T1000 (cell line): ENCODE measurements at places on chromosomes 16 and 17.

DNA sequence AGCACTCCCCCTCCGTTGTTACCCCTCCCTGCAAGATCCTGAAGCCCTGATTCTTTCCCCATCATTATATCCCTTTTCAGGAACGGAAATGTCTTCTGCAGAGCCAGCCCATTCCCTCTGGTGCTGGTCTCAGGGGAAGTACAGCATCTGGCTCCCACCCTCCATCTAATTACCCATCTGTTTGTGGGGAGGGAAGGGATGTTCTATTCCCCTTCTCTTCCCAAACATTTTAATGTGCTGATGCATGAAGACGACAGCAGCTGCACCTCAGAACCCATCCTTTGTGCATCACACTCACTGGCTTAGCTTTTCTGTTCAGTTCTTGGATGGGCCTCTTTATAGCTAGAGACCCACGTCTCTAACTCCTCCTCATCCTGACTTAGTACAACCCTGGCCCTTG is 367.2 kb downstream of the CDH13 start:
- no peak for DNase-seq

DNA sequence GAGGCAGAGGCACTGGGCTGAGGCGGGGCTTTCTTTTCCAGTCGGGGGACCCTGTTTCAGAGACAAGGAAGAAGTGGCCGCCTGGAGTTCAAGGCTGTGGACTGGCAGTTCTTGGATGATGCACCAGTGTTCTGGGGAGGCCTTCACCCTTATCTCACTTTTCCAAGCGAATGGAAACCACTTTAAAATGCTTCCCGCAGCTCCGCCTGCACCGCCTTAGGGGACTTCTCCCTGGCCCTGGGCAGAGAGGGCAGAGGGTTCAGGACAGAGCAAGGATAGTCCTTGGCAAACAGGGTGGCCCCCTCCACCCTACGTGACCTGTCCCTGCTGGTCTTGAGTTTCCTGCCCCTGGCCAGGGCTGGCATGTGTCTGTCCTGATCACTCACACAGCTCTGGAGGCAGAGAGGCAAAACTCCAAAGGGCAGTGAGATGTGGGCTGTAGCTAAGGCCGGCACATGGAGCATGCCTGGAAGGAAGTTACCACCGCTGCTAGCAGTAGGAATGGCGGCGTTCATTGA is 20.6 kb downstream of the RTN4RL1 start:
- DNase-seq: no peak

- no peak for DNase-seq
These were observed 361.8 kb upstream of the CDH5 start for GRCh38 chr16:66004699-66005098.

DNA sequence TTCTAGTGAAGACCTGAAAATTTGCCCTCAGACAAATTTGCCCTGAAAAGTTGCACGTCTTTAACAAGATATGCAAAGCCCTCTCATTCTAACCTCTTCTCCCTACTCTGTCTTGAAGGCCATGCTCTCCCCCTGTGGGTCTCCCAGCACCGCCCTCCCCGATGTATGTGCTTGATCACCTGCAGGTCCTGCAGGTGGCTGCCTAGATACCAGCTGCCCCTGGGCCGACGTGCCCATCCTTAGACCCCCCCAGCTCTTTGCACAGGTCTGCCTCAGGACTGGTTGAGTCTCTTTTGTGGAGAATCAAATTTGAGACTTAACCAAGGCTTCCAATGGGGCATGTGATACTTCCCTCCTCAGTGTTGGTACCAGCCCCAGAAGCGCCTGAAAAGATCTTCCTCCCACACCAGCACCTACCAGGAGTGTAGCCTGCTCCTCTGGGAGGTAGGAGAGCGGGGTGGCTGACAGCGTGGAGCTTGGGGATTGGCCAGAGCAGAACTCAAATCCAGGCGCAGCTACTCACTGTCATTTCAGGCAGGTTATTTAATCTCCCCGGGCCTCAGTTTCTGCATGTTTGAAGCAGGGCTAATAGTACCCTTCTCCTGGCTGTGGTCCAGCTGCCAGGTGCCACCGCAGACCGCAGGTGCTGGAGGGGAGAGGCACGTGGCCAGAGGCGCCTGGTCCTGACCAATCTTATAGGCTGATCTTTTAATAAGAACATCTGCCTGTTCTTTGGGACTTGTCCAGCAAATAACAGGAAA is 4.5 kb upstream of the MRPL38 start:
- DNase-seq: no peak

DNA sequence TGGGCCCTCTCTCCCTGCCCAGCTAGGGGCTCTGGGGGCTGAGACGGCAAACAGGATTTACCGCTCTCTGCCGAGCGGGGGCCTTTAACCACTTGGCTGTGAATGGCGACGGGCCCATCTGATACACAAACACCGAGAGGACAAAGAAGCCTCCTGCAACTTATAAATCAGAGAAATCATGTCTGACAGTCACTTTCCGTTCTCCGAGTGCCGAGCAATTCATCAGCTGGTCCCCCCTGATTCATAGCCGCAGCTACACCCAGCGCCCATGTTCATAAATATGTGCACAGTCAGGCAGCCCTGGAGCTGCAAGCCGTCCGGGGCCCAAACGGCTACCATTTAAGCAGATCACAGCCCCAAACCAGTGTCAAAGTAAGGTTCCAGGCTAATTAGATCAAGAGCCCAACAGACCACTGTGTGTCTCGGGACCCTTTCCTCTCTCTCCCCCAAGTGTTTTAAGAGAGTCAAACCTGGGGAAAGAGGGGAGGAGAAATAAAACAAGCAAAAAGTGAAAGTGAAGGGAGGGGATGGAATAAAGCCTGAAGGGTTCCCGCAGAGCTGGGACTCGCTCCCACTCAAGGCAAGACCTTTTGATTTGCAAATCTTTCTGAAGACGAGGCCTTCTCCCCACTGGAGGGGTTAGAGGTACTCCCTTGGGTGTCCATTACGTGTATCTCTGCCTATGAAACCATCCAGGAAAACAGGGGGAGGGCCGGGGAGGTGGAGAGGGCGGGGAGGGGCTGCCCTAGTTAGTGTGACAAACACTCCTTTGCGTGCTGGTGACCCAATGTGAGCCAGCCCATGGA is 154.7 kb downstream of the C16orf78 start:
- no peak for DNase-seq

GRCh38 chr17:83180996-83181481 is 101.6 kb downstream of the METRNL start:
- DNase-seq: no peak

DNA sequence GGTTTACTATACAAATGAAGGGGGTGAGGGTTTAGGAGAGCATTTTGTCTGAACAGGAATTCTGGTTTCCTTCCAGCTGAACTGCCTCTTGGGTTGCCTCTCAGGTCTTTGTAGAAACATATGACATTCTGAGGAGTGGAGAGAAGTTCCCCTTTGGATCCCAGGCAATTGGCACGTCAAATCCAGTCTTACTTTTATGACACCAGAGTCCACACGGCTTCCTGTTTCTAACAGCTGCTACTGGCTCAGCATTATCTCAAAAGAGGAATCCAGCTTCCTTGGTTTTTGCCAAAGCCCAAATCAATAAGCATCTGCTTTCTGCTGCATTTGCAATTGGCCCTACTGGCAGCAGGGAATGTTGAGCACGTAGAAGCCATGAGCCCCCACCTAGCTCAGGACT is 97.6 kb upstream of the FAM20A start:
- no peak for DNase-seq

DNA sequence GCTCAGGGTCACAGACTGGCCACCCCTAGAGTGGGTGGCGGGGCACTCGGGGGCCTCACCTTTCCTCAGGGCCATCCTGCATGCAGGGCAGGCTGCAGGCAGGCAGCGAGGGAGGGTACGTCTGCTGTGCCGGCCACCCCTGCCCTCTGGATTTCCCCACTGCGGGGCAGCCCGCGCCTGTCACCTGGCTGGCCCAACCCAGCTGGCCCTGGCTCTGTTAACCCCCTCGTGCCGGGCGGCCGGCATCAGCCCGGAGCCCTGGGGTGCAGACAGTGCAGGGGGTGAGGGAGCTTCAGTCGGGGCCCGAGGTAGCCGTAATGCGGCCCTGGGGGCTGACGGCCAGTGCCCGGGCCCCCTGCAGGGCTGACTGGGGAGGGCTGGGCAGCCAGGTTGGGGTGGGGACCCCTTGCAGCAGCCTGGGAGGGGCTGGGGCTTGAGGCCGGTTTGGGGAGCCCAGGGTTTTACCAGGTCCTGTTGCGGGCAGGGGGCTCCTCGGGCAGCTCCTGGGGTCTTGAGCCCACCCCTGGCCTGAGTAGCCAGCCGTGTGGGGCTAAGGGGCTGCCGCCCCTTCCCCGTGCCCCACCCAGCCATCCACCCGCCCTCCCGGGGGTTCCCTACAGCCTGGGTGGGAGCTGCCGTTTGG is at the start of gene IGFALS:
IGFALS (minus strand) TSS at position 128 of the 643 bp plus-strand sequence; CDS start at position 75, 53 bp downstream.
- DNase-seq: no peak

DNA sequence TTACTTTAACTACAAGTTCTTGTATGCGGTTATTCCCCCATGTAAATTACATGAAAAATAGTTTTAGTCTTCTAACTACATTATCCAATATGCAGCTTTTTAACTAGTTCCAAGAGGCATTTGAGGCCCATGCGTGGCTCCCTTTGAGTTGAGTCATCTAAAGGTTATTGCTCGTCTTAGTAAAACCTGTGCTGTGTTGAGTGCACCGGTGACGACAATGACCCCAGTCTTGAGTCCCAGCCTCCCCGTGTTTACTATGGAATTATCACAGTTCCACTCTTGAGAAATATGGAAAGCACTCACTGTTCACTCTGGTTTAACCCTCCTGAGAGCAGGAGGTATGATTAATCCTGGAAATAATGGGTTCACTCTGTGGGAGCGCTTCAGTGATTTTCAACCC is 119.2 kb downstream of the PITPNC1 start:
- peak; percentile 8 for DNase-seq

DNA sequence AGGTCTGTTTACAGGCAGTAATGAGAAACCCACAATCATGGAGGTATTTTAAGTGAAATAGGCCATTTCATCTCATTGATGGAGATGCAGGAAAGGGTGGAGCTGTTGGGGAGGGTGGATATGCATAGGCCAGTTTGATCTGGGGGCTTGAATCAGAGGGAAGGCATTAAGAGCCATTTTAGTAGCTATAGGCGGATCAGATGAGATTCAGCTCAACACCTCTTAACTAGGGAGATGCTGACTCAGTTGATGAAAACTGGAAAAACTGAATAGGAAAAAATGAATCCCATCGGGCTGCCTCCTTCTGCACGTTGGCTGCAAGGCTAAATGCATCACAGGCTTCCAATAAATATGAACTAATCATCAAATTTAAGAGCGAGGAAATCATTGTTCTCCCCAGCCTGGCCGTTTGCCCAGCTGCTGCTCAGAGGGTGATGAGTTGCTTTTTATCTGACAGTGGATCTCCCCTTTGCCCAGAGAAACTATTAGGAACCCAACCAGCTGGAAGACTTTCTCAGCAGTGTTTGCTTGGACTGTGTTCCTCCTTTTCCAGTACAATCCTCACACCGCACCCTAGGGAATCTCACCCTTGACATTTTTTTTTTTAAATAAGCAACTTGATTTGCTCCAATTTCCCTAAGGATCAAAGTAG is 149.6 kb downstream of the SOX9 start:
- DNase-seq: peak; percentile 79

GRCh38 chr17:55900188-55900587 is 149.3 kb downstream of the PCTP start:
- DNase-seq: no peak

DNA sequence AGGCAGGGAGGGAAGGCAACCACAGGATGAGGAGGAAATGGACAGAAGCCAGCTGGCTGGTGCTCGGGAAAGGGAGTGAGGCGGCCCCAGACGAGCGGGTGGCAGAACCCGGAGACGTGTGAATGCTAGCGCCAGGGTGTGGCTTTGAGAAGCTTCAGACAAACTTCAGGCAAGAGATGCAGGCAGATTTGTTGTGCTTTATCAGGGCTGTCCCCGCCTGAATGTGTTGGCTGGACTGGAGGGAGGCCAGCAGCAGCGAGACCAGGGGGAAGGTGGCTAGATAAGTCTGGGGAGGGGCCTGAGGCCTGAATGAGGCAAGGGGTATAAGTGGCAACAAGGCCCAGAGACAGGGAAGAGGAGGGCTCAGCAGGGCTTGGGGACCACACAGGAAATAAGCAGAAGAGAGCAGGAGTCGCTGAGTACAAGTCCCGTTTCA is 22.0 kb downstream of the CAMKK1 start:
- no peak for DNase-seq

DNA sequence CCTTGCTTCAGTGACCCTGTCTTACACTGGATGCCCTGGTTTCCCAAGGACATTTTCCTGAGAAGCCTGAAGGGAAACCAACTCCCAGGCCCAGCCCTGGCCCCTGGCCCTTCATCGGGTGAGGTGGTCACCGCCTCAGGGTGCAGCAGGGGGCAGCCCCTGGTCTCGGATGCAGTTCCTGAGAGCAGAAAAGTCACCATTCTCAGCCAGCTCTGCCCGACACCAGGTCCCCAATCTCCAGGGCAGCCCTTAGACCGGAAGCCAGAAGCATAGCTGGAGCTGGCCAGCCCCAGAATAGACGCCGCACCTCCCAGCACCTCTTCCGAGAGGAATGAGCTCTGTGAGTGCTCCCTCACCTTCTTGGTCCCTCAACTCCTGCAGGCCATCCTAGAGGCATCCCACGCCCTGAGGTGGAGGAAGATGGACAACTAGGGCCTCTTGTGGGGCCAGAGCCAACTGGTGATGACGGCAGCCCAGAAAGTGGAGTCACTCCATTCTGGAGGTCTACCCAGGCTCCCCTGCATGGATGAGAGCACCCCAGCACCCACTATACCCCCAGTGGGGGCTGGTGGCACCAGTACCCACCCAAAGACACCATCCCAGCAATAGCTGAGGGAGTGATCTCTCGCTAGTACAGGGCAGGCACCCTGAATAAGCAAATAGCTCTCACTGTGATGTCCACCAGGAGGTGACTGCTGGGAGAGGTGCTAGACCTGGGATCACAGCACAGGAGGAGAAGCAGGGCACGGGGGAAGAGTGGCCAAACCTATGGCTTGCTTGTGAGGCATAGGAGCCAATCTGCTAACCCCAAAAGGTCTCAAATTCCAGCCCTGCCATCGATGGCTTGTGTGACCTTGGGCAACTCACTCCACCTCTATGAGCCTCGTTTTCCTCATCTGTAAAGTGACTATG is 56.2 kb downstream of the TK2 start:
- no peak for DNase-seq

- DNase-seq: no peak
These were observed 155.3 kb downstream of the AIPL1 start for GRCh38 chr17:6279659-6280058.

GRCh38 chr17:57782062-57782490 is 37.0 kb upstream of the CCDC182 start:
- DNase-seq: no peak

DNA sequence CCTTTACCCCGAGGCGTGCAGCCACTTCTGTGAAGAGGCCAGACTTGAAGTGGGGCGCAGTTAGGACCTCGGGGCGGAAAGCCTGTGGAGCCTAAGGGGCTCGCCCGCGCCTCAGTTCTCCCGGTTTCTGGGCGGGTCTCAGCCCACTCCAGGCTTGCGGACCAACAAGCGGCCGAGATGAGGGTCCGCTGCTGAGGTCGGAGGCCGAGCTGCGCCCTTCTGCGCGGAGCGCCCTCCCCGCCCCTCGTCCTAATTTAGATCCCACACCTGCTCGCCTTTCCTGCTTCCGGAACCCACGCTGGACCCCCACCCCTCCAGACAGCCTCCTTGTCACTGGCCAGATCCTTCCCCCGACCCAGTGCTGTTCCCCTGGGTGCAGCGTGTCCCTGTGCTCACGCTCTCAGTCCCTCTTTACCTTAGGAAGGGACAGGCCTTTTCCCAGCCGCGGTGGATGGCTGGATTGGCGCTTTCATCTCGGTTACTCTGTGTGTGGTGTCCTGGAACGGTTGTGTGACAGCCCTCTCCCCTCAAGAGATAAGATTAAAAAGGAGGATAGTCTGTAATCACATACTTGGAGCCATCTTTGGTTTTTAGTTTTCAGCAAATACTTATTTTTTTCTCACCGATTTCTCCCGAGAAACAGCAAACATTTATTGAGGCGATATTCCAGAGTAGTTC is 933 bp upstream of the ATXN7L3 start:
- no peak for DNase-seq

- no peak for DNase-seq
These were observed 30.4 kb downstream of the ERN1 start for GRCh38 chr17:64099543-64099942.
